ENCODE measurements at places on chromosomes 3 and 15. TPM values are rescaled to one million over a fixed set of nuclear protein-coding genes. Genes with fewer than 3 reads are reported as not detected.

Gene CFAP100
- not detected for total RNA-seq

- DNase-seq: no peak
- no peak overlapping the region for H3K27ac ChIP-seq
- H3K4me1 ChIP-seq: no peaks in the 10 kb centered on the region
- H3K27me3 ChIP-seq: no peaks in the 10 kb centered on the region
These were observed 138.6 kb downstream of the FBLN2 start for GRCh38 chr3:13687517-13687943.

DNA sequence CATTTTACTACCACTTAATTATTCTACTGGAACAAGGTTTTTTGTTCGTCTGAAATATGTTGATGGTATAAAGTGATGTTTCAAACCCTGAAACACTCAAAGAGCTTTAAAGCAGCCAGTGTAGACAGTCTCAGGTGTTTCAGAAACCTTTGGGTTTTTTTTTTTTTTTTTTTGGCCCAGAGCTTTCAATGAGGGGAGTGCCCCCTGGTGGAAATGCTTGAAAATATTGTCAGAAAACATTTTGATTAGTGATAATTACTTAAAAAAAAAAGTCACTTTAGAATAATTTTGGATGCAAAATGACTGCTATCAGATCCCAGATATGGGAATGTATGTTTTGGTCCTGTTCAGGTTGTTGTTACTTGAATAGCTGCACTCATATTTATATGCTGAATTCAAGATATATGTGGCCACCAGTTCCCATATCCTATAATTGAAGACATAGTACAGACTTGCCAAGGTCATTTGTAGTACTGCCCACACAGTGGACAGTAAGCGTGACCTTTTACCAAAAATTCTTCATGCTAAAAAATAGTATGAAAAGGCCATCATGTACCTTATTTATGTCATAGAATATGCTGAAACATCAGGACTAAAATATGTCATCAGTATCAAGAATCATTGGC, 35.9 kb downstream of the SATB1 start:
- H3K36me3 ChIP-seq: no peaks in the 10 kb centered on the region
- H3K27me3 ChIP-seq: no peaks in the 10 kb centered on the region
- peak; percentile 33 for DNase-seq
- no peak overlapping the region for H3K27ac ChIP-seq
- no peaks in the 10 kb centered on the region for H3K4me1 ChIP-seq

- H3K36me3 ChIP-seq: no peaks in the 10 kb centered on the region
- H3K4me3 ChIP-seq: no peak overlapping the region
- no peak for DNase-seq
These were observed 12.1 kb downstream of the SGO1 start for GRCh38 chr3:20173844-20174410.

DNA sequence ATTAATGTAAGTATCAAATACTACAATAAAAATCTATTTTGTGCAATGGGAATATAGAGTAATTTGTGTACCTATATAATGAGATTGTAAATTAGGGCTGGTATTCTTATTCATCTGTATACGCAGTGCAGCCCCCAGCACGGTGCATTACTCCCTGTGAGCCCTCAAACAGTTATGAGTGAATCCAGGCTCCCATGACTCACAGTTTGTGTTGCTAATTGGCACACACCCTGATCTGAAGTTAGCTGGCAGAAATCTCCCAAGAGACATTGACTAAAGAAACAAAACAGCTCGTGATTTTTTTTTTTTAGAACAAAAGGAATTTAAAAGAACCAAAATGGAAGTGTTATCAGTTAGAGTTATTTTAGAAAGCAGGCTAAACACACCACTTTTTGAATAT, 15.7 kb downstream of the GK5 start:
- peak; percentile 84 for DNase-seq
- peaks cover 5% of the 10 kb centered on the region for H3K4me1 ChIP-seq
- H3K36me3 ChIP-seq: no peaks in the 10 kb centered on the region
- H3K27me3 ChIP-seq: no peaks in the 10 kb centered on the region
- H3K4me3 ChIP-seq: no peak overlapping the region

DNA sequence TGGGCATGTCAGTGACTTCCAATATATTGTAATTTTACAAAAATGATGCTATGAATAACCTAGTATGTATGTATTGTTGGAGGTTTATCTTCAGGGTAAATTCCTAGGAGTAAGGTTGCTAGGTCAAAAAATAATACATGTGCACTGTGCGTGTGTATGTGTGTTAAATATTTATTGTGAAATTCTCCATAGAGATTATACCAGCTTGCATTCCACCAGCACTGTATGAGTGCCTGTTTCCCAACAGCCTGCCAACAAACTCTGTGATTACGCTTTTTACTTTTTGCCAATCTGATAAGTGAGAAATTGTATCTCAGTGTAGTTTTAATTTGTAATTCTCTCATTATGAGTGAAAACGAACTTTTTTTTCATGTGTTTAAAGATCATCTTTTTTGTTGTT, 12.6 kb upstream of the IGF2BP2 start:
- H3K4me3 ChIP-seq: no peak overlapping the region
- no peak overlapping the region for H3K27ac ChIP-seq
- peaks cover 1% of the 10 kb centered on the region for H3K27me3 ChIP-seq
- H3K36me3 ChIP-seq: no peaks in the 10 kb centered on the region
- H3K4me1 ChIP-seq: no peaks in the 10 kb centered on the region
- DNase-seq: no peak

- no peaks in the 10 kb centered on the region for H3K36me3 ChIP-seq
- no peak for DNase-seq
- H3K27me3 ChIP-seq: peaks cover 12% of the 10 kb centered on the region
- H3K27ac ChIP-seq: no peak overlapping the region
- no peaks in the 10 kb centered on the region for H3K4me1 ChIP-seq
These were observed 34.1 kb upstream of the RASGRP1 start for GRCh38 chr15:38598749-38599148.

DNA sequence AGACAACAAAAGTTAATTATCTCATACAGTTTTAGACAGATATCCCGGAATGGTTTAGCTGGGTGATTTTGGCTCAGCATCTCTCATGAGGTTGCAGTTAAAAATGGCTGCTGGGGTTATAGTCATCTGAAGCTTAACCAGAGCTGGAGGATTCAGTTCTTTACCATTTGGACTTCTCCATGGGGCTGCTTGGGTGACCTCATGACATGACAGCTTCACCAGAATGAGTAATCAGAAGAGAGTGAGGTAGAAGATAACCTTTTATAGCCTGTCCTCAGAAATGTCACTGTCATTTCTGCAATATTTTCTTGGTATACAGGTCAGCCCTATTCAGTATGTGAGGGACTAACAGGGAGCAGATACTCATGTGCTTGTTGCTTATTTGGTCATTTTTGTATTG, 30.9 kb downstream of the TFG start:
- no peak overlapping the region for H3K27ac ChIP-seq
- H3K27me3 ChIP-seq: no peaks in the 10 kb centered on the region
- peaks cover 42% of the 10 kb centered on the region for H3K36me3 ChIP-seq
- H3K4me3 ChIP-seq: no peak overlapping the region
- no peaks in the 10 kb centered on the region for H3K4me1 ChIP-seq
- no peak for DNase-seq

DNA sequence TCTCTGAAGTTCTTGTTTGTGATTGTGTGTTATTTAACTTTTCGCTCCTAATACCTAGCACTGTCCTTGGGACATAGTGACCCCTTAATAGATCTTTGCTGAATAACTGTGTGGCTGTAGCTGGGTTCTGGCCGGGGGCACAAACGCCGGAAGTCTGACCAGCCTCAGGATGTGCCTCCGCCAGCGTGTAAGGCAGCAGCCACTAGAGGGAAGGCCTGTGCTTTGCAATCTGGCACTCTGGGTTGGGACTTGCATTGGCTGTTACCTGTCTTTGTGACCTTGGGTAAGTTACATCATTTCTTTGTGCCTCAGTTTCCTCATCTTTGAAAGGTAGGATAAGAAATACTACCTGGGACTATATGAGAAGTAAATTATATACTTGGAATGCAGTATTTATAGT, 158.7 kb downstream of the GHSR start:
- H3K36me3 ChIP-seq: peaks cover 30% of the 10 kb centered on the region

Measured in endothelial cell of umbilical vein (primary cell).